Stimulated activated CD4-positive, alpha-beta T cell treated with anti-CD3 and anti-CD28 coated beads, TNF-alpha, amount 100 ng/mL, for 24 hours (primary cell): ENCODE measurements at places on chromosomes 2 and 18.

GRCh38 chr2:6523476-6523875, 342.2 kb downstream of the CMPK2 start:
- DNase-seq = no peak

GRCh38 chr2:109204412-109204811, 75.4 kb downstream of the SH3RF3 start:
- DNase-seq = no peak

DNA sequence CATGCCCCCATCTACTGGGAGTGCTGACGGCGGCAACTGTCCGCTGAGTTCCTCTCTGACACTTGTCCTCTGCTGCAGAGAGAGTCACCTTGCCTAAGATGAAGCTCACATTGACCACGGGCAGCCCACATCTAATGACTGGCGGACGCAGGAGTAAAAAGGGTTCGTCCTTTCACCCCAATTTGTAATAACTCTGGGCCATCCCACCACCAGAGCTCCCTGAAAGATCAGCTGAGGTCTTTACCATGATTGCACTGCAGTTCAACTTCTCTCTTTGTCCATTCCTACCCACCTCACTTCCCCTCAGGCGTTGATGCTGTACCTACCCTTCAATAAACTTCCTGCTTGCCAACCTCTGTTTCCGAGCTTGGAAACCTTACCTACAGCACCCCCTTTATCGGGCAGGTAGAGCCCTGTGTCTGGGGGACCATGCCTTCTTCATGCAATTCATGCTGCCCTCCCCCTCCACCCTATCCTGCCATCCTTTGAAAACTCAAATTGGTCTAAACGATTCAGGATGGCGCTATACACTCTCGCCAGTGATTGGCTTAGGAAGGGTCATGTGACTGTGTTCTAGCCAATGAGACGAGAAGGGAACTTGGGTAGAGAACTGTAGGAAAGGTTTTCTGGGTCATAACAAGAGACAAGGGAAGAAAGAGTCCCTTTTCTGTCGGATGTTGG, 10.3 kb upstream of the B3GNT2 start:
- DNase-seq = no peak

DNA sequence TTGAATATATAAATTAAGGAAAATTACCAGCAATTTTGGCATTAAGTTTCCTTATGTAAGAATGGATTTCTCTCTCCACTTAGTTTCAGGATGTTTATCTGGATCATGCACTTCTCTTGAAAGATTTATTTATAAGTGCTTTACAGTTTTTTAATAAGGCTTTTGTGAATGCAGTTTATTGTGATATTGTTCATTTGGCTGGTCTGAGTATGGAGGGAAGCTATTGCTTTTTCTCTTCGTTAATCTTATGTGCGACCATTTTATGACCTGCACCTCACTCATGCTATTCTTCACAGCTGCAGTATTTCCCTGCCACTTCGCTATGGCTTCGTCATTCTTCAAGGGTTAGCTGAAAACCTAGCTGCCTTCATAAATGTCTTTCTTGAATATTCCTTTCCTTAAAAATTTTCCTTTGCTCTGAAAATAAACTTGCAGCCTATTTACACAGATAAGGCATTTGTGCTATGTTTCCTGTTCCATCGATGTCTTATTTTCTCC, 233.4 kb downstream of the SOCS6 start:
- no peak for DNase-seq

DNA sequence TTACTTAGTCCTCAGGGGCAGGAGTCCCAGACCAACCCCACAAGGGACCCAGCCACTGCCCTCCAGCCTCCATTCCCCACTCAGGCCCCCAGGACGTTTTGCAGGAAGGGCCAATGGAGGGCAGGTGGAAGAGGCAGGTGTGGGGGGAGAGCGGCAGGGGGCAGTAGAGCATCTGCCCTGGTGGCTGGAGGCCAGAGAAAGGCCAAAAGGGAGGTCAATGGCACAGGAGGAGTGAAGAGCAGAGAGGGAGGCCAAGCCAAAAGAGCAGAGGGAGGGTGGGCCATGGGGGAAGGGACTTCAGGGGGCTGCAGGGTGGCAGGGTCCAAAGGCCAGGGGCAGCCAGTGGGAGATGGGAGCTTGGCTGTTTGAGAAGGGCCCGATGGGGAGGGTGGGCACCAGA, 17.3 kb upstream of the GPR55 start:
- DNase-seq = no peak

DNA sequence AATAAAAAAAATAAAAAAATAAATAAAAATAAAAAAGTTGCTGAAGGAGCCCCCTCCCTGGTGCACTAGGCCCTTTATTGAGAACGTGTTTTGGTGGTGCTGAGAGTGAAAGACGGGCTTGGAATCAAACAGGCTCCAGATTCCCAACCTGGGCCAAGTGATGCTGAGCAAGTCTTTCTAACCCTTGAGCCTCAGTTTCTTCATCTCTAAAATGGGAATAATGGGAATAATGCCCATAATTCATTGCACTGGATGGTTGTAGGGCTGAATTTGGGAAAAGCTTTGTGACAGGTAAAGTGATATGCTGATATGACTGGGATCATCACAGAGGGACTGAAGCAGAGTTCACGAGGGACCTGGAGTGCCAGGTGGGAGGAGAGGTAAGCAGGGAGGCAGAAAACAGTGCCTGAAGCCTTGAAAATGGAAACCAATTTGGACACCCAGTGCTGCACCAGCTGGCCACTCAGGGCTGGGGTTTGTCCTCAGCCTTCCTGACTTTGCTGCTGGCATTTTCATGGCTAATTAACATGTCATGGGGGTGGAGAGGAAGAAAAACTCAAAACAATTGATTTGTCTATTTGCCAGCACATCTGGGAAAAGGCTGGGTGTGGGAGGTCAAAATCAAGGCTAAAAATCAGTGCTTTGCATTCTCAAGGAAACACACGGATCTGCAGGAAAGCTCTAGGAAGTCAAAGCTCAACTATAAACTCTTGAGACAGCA, 241.3 kb downstream of the LOXHD1 start:
- no peak for DNase-seq

DNA sequence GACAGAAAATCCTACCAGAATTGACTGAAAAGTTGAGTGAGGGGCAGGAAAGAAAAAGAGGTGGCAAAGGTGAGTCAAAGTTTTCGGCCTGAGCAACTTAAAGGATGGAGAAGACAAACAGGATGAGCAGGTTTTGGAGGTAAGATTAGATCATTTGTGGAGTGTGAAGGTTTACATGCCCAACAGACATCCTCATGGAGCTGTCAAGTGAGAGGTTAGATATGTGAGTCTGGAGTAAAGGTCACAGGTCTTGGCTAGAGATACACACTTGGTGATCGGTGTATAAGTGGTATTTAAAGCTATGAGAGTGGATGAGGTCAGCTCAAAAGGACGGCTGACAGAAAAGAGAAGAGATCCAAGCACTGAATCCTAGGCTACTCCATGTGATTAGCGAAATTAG, 11.1 kb upstream of the MYL12A start:
- DNase-seq = no peak

DNA sequence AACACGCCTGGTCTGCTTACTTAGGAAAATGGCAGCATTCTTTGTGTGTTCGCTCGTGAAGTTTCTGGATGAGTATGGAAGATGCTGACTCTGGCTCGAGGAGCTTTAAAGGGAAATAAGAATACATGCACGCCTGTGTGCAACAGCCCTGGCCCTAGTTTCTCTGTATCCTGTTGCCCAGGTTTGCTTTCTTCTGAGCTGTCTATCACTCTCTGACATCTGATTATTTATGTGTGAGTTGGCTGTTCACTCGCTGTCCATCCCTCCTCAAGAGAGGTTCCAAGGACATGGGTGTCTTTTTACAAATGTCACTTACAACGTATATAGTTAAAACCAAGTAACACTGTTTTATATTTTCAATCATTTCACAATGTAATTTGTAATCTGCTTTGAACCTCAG, 16.0 kb downstream of the SLC9A2 start:
- no peak for DNase-seq

DNA sequence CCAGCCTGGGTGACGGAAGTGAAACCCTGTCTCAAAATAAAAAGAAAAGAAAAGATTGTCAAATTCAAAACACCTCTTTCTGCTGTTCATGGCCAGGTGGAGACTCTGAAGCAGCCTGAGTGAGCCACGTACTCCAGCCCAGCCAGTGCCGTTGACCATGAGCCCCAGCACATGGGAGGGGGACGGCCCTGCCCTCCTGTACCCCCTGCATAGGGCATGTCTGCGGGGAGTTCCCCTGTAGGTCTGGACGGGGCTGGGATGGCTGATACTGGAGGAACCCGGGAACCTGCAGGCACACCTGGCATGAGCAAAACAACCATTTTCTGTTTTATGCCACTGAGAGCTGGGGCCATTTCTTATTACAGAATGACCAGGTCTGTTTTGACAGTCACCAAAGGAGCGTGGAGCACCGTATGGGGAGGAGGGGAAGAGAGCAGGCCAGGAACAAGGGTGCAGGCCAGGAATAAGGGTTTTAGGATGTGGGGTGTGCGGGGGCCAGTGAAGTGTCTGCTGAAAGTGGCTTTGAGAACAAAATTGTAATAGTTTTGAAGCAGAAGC, 30.1 kb downstream of the TMEM18 start:
- DNase-seq = no peak

DNA sequence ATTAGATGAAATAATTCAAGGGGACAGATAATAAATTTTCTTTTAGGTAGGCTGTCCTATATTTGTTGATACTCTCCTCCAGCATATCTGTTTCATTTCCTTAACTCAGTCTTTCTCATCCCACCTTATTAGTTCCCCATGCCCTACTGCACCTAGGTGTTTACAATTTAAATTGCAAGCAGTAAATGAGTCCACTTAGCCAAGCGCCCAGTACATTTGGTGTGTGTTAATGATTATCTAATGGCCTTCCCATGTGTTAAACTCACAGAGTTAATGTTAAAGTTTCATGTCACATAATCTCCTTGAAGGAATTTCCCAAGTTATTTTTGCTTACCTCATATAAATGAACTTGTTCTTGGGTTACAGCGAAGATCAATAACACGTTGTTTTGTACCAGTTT, 31.2 kb downstream of the ITGB6 start:
- DNase-seq = no peak

DNA sequence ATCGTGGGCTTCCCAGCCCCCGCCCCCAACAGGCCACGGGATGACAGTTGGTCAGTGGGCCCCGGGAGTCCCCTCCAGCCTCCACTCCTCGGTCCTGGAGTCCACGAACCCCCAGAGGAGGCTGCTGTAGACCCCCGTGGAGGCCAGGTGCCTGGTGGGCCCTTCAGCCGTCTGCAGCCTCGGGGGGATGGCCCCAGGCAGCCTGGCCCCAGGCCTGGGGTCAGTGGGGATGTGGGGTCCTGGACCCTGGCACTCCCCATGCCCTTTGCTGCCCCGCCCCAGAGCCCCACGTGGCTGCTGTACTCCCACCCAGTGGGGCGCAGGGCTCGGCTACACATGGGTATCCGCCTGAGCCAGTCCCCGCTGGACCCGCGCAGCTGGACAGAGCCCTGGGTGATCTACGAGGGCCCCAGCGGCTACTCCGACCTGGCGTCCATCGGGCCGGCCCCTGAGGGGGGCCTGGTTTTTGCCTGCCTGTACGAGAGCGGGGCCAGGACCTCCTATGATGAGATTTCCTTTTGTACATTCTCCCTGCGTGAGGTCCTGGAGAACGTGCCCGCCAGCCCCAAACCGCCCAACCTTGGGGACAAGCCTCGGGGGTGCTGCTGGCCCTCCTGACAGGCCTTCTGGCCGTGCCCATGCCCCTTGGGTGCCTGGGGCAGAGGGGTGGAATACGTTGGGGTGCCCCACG, 7.6 kb downstream of the NEU4 start:
- DNase-seq = no peak
